ENCODE measurements at places on chromosomes 12 and 14. TPM values are rescaled to one million over a fixed set of nuclear protein-coding genes. Genes with fewer than 3 reads are reported as not detected.

KRT77 gene
- not detected for total RNA-seq

B4GALNT3 gene
- total RNA-seq: 2.3 TPM

TDRD9 gene
- not detected for total RNA-seq

SLC6A15 gene
- total RNA-seq: 16.9 TPM

KRT1 gene
- total RNA-seq: not detected

CIROP gene
- total RNA-seq: not detected

MGP gene
- total RNA-seq: not detected

C12orf57 gene
- 132 TPM for total RNA-seq

SIX6 gene
- total RNA-seq: not detected

BAZ1A gene
- 9.1 TPM for total RNA-seq

TAC3 gene
- 0.85 TPM for total RNA-seq

GSKIP gene
- 31.7 TPM for total RNA-seq

Data from G401 (cell line).